Stimulated activated CD8-positive, alpha-beta memory T cell treated with anti-CD3 and anti-CD28 coated beads, Interleukin-7, amount 100 ng/mL, for 48 hours (primary cell): ENCODE measurements at places on chromosomes 2 and 18.

GRCh38 chr2:176542476-176542875 lies 273.2 kb downstream of the MTX2 start:
- no peak for DNase-seq

GRCh38 chr2:128371248-128371630 lies 52.6 kb upstream of the HS6ST1 start:
- no peak for DNase-seq

DNA sequence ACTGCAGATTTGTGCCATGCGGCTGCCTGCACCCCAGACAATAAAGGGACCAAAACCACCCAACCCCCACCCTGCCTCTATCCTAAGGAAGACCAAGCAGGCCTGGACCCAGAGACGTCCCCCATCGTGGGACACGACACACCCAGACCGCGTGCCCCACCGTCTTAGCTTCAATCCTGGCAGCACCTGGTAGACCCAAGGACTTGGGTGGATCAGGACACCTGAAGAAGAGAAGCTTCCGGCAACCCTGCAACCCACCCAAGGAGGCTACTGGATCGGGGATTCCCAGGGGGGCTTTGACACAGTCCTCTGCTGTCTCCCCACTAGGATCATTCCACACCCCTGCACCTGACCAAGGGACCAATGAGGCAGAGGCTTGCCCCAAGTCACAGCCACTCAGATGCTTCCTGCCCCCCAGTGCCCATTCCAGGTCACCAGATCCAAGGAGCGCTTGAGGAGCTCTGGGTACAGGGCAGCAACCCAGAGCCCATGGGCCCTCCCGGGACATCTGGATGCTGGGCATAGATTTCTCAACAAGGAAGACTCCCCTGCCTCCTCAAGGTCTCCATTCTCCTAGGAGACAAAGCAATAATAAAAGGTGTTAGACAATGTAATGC lies 3.6 kb downstream of the ALPI start:
- no peak for DNase-seq

- no peak for DNase-seq
Observed at GRCh38 chr2:225112362-225113126, 70.3 kb upstream of the DOCK10 start.

GRCh38 chr18:41096504-41096903 lies 858.5 kb upstream of the PIK3C3 start:
- DNase-seq, result no peak

DNA sequence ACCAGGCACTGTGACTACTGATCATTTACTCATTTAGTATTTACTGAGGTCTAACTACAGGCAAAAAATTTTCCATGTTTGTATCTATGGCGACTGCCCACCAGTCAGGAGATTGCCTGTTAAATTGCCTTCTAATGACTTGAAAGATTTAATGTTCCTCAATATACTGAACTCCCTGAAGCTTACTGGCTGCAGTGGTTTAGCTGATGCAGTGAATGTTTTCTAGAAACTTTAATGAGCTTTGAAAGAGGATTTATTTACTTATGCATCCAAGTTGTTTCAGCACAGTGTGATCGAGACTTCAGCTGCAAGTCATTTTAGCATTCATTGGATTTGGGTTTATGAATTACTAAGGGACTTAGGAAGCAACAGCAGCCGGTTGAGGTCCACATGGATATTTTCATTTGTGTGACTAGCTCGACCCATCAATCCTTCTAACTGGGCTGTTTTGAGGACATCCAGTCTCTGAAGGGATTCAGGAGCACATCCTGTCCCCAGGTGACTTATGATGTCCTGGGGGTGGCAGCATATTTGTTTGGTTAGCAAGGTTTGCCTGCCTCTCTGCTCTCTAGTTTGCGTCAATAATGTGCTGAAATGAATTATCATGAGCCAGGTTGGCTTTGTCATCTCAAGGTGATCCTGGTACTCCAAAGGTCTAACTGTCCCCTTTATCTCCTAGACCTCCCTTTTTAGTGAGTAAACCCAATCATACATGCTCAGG lies 26.8 kb downstream of the ACMSD start:
- no peak for DNase-seq

- no peak for DNase-seq
Observed at GRCh38 chr2:20091305-20091991, 40.0 kb upstream of the LAPTM4A start.

DNA sequence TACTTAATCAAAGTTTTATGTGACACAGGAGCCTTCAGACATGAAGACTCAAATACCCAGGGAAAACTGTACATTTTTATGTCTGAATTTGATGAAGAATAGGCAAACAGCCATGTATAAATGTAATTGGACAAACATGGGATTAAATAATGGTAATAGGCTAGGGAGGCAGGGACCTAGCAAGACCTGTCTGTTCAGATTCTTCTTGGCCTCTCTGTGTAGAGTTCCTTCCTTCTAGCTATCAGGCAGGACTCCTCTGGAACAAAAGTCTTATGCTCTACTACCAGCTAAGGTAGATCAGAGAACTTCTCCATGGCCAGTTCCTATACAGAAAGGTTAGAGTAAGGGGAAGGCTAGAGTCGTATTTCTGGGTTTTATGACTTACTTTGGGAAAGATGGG lies 9.5 kb upstream of the PARD3B start:
- DNase-seq, result no peak

GRCh38 chr2:99821572-99821971 lies 320.8 kb downstream of the AFF3 start:
- no peak for DNase-seq

GRCh38 chr2:6535572-6535971 lies 330.1 kb downstream of the CMPK2 start:
- DNase-seq, result no peak

GRCh38 chr2:98445683-98446581 lies 1.3 kb downstream of the INPP4A start:
- DNase-seq, result no peak

DNA sequence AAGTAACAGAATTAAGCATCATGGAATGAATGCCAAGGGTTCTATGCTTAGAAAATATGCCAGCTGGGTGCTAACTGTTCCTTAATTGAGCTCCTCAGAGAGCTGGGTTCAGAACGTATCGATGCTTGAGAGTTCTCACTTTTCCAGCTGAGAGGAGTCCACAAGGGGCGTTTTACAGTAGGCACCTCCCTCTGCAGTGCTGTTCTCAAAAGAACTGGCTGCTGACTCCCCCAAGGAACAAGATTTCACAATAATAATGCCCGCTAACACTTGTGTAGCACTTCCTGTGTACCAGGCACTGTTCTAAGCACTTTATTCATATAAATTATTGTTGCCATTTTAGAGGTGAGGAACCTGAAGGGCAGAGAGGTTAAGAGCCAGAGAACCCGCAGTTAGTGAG lies 18.1 kb upstream of the TMEM237 start:
- no peak for DNase-seq

DNA sequence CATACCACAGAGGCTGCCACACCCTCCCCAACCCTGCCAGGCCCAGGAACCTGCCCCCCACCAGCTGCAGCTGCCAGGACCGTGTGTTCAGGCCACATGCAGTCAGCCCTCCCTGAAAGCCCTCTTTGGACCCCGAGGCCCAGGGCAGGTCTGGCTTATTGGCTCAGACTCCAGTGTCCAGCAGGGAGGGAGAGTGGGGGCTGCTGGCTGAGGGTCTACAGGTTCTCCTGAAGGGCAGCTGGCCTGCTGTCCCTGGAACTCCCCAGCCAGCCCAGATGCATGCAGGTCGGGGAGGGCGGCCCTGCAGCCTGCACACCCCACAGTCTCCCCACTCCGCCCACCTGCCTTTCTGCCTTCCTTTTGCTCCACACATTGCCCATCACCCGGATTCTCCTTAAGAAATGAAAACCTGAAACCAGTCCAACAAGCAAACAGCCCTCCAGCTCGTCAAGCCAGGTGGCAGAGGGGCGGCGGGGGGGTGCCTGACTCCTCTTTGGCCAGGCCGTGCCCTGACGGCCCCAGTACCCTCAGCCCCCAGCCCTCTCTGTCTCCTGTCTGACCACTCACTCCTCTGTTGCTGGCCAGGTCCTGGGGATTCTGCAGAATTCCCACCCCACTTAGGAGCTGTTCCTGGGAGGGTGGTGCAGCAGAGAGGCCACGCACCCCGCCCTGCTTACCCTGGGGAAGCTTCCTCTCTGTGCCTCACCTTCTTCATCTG lies 18.0 kb downstream of the GPR35 start:
- no peak for DNase-seq

DNA sequence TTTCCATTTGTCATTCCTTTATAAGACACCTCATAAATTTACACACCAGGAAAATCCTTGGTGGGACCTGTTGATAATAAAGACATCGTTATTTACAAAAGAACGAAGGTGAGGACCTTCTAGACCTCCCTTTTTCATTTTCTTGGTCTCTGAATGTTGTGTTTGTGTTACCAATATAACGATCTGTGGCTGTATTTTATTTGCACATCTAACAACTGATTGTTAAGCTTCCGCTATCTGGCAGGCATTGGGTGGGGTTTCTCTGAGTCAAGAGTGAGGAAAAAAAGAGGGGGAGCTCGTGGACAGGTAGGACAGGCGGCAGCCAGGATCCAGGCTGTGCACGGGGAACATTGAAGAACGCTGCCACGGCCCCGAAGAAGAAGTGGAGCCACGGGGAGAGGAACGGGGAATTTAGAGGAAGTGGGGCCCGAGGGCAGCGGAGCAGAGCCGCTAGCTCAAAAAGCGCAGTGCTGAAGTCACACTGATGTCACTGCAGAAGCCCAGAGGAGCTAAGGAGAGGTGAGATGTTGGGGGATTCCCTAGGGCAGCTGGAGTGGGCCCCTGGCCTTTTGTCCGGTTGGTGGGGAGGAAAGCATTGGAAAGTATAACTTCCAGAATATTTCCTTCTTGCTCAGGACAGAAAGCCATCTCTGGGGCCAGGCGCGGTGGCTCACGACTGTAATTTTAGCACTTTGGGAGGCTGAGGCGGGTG lies 20.9 kb upstream of the DNMT3A start:
- peak; percentile 44 for DNase-seq

DNA sequence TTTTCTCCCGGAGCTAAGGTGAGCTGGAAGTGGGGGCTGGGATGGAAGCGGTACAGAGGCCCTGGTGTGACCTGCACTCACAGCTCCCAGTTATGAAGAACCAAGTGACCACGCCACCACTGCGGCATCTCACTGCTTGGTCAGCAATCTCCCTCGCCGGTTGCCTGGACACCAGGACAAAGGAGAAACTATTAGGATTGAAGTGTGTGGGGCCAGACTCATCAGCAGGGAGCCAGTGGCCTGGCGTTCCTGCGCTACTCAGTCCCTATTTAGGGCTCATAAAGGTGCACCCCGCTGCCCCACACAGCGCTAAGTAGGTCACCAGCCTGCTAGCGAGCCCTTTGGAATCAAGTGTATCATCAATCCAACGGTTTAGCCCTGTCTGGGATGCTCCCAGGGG lies 82.9 kb downstream of the ZCCHC2 start:
- no peak for DNase-seq

DNA sequence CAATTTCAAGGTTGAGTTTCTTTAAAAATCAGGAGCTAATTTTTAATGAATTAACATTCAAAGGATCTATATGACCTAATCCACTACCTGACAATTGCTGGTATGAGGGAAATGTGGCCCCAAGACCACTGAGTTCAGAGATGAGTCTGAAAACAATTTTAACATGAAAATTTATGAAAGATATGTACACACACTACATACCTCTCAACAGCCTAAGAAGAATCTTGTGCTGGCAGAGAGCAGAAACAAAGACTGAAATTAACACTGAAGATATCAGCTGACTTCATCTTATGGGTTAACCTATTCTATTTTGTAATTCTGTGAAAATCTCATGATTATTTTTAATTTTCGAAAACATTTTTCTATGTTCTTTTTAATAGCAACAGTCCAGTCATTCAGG lies 1.7 kb downstream of the FAP start:
- no peak for DNase-seq

- DNase-seq, result no peak
Observed at GRCh38 chr2:231429152-231429551, 33.6 kb downstream of the B3GNT7 start.

- peak; percentile 44 for DNase-seq
Observed at GRCh38 chr2:195535911-195536522, 121.0 kb upstream of the SLC39A10 start.

GRCh38 chr2:144166743-144167142 lies 353.2 kb downstream of the ZEB2 start:
- no peak for DNase-seq

GRCh38 chr18:35470435-35470834 lies 27.3 kb downstream of the INO80C start:
- no peak for DNase-seq

- DNase-seq, result no peak
Observed at GRCh38 chr2:161237392-161238264, 70.6 kb upstream of the PSMD14 start.

DNA sequence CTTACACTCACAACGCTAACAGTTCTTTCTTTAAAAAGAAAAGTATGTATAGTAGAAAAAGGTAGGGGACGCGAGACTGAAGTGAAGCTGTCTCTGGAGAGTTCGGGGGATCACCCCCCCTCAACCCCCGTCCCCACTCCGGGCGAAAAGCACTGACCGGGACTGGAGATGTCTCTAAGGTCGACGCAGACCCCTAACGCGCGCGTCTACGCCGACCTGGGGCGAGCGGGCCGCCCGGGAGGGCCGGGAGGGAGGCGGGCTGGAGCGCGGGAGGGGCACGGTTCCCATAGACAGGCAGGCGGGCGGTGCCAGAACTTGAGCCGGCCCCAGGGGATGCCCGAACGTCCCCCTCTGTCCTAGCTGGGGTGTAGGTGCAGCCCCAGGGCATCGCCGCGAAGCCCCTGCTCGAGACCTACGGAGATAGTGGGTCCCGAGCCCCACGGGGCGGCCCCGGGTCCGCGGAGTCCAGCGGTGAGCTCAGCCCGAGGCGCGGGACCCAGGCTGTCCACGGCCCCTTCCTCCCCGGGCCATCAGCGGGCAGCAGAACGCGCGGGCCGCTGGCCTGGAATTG lies 82.2 kb downstream of the CHRNA1 start:
- no peak for DNase-seq

DNA sequence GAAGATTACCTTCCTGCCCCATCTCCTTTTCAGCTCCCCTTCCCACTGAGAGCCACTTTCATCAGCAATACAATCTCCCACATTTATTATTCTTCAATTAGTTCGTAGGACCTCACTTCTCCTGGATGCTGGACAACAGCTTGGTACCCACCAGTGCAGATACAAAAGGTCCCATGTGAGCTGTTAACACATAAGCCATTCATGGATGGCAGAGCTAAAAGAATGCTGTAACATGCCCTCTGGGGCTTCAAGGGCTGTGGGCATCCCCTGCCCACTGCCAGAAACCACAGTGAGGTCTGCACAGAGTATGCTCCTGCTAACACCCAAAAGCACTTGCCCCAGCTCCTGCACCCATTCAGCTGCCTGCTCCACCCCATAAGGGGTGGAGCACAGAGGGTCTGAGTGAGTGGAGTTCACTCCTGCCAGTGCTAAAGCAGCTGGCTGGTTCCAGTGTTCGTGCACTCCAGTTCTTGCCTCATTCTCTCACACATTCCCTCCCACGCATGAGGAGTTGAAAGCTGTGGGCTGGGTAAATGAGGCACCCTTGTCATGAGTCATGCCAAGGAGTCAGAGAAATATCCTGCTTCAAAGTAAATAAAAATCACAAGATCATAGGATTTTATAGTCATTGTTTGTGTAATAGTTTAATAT lies 305.9 kb upstream of the TMEFF2 start:
- DNase-seq, result peak; percentile 9
